ENCODE measurements at places on chromosomes 1 and 21.

GRCh38 chr1:40708750-40709099 lies 17.2 kb downstream of the NFYC start:
- peak; percentile 53 for DNase-seq

DNA sequence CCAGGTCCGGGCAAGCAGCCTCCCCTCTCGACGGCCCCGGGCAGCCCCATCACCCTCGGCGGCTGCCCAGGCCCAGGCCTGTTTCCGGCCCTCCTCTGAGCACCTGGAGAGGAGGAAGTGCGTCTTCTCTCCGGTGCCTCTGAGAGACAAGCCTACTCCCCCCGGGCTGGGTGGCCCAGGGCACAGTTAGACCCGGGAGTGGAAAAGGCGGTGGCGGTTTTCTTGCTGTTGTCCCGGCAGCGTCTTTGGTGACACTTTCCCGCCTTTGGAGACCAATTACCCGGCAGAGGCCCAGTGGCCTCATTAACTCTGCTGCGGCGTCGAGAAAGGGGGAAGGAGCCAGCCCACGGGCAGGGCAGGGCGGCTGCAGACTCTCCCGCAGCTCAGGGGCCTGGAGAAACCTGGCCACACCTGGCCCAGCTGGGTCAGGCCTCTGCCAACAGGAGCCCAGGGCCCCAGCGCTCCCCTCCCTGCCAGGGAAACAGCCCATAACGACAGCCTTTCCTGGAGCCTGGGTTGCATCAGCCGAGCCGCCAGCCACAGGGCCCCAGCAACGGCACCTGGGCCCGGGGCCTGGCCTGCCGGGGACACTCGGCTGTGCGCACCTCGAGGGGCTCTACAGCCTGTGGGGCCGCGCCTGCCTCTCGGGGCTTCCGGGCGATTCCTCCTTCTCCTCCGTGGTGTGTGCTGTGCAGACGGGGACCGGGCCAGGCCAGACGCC lies 28.4 kb upstream of the C1orf159 start:
- peak; percentile 69 for DNase-seq

- no peak for DNase-seq
Measured at GRCh38 chr1:115308969-115309368, 29.1 kb downstream of the NGF start.

DNA sequence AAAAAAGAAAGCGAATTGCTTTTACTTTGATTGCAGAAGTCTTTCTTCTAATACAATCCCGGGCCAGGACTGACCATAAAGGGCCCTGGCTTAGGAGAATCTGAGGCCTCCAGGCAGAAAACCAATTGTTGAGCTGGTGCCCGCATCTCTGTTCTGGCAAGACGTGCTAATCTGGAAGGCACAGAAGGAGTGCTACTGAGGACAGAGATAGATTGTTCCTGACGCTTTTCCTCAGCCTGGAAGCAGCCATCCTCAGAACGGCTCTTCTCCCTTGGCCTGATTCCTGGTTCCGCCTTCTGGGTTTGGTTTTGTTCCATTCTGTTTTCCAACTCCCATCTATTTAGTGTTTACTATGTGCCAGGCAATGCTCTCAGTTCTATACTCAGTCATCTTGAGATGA lies 44.8 kb upstream of the SPOCD1 start:
- DNase-seq = no peak

DNA sequence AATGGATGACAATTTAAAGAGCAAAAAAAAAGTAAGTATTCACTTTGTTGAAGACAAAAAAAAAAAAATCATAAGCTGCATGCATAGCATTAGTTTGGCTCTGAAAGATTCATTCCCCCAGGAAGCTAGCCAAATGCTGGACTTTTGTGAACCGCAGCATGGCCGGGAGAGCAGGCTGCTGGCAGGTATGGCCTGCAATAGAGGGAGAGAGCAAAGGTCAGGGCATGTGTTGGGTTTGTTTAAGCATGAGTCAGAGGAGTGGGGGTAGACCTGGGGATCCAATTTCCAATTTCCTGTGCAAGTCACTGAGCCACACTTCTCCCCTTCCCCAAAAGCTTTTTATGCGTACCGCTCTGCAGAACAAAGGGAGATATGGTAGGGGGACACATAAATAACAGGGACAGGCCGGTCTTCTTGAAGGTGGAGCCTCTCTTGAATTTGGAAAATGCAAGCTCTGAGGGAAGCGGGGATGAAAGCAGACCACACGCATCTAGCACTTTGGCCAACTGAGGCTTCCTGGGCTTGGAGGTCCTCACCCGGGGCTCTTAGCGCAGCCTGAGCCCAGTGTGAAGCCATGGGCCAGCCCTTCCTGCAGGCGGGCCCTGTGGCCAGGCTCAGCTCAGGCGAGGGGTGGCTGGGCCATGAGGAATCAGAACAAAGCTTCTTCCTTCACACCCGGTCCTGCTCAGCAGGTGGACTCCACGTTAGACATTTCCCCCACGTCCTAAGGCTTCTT lies 171.1 kb downstream of the TOMM20 start:
- no peak for DNase-seq

DNA sequence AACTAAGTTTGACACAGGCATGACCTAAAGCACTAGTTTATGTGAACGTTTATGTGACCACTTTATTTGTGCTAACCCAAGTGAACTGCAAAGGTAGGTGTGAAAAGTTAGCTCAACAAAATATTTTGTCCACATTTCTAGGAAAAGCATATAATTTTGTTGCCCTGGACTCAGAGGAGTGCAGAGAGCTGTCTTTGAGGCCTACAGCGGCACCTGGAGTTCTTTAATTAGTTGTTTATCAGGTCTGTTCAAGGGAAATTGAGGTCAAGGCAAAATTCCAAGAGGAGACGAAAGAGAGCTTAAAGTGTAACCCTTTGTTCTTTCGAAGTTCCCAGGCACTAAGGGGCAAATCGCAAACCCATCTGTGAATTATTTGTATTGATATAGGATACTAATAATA lies 1.3 kb downstream of the GIPC2 start:
- no peak for DNase-seq

GRCh38 chr1:207873055-207873890 lies 37.7 kb downstream of the CD34 start:
- DNase-seq = peak; percentile 17

GRCh38 chr1:36085126-36085525 lies 1.2 kb downstream of the TEKT2 start:
- no peak for DNase-seq

- no peak for DNase-seq
Measured at GRCh38 chr1:247297263-247298123, 34.2 kb downstream of the ZNF496 start.

DNA sequence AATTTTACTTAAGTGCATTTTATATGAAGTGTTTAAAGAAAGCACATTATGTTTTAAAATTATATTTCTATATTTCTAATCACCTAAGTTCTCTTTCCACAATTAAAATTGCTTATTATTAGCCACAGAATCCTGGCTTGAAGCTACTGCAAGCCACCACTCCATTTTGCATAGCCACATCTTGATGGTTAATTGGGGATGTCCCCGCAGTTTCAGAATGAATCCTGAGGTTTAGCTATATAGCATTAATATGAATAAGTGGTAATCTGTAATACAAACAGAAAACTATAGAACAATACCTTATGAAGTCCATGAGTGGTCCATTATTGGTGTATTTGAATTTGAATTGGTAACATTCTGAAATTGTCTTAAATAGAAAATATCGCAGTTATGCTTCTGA lies 11.6 kb upstream of the GOLPH3L start:
- no peak for DNase-seq

DNA sequence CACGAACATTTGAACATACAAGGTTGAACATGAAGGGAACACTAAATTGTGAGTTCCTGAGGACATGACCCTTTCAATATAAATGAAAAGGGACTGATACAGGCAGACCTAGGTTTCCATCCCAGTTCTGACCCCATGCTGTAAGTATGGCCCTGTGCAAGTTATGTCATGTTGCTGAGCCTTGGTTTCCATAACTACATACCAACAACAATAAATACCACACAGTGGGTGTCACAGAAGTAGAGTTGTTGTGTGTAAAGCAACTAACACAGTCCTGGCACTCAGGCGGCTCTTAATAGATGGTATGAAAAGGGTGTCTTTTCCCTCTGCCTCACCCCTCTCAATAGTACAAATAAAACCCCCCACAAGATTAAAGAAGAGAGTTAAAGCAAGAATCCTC lies 140.8 kb downstream of the LMX1A start:
- no peak for DNase-seq

All from CD4-positive, alpha-beta T cell treated with Interleukin-6 at 100 ng/mL for 8 hours (primary cell).